Calu3 (cell line): ENCODE measurements at places on chromosomes 7 and 10. TPM values are rescaled to one million over a fixed set of nuclear protein-coding genes. Genes with fewer than 3 reads are reported as not detected.

DNA sequence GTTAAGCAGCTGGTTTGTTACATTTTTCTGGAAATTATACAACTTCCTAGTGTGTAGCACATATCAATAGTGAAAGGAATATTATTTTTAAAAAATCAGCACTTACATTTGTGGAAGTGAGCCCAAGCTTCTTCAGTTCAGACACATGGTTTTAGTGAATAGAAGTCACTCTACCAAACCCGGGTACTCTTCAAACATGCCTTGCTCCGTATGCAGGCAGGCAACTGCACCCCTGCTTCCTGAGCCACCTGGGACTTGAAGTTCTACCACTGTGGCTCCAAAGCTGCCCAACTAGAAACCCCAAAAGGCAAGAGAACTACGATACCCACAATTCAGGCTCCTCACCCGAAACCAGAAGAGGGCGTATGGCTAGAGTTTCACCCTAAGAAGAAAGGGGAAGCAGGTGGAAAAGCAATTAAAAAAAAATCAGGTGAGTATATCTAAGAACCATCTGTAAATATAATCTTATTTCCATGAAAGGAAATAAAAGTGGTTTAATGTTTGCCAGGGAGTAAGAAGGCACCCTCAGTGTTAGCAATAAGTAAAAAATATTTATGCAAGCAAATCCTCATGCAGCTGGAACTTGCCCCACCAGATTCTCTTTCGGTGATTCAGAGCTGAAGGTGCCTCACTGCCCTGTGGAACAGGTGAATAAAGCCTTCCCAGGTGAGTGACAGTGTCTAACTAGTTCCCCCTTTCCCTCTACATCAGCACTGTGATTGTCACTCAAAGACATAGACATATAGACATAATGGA, at the start of gene MACC1:
Gene MACC1, minus strand, starts transcription at position 192 of the 756 bp plus-strand sequence. CDS start 55,522 bp downstream, outside the sequence.
- peaks cover 64% of the 10 kb centered on the region for H3K36me3 ChIP-seq
- H3K4me1 ChIP-seq: peaks cover 63% of the 10 kb centered on the region

HTR5A gene
- not detected in 2 replicates for total RNA-seq

GPR146 gene
- 0.66 and 1.8 TPM in 2 replicates for total RNA-seq

GRCh38 chr10:78296785-78297184, 263.1 kb downstream of the RPS24 start:
- H3K4me1 ChIP-seq: no peaks in the 10 kb centered on the region
- peaks cover 45% of the 10 kb centered on the region for H3K27me3 ChIP-seq
- H3K4me3 ChIP-seq: no peak overlapping the region
- DNase-seq: no peak
- H3K36me3 ChIP-seq: no peaks in the 10 kb centered on the region

DNA sequence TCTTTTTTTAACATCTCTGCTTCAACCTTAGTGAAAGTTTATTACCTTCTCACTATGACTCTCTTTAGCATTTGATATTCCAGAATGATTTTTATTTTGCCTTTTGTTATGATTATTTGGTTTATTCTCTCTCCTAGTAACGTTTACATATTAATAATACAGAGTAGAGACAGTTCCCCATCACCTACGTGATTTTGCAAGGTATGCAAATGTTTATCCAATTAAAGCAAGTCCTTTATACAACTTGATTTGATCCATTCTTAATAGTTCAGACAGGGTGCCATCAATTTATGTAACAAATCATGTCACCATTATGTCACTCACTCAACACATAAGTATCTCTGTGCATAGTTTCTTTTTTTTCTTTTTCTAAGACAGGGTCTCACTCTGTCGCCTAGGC, 26.2 kb downstream of the ECD start:
- DNase-seq: no peak
- H3K27ac ChIP-seq: no peak overlapping the region
- no peak overlapping the region for H3K4me3 ChIP-seq
- peaks cover 61% of the 10 kb centered on the region for H3K36me3 ChIP-seq
- no peaks in the 10 kb centered on the region for H3K4me1 ChIP-seq
- H3K27me3 ChIP-seq: no peaks in the 10 kb centered on the region

DNA sequence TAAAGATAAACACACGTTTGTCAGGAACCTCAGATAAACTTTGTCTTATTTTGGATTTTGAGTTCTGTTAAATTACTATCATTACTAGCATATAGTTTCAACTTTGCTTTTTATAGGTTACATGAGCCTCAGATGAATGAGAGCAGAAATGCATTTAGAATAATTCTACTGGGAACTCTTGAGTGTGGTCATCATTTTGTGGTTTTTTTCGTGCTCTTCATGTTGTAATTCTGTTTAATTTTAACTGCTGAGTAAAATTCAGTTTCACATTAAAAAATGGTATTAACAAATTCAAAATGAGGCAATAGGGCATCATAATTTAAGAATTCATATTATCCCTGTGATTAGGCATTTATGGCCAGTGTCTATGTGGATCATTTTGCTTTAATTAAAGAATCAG, 72.9 kb downstream of the GNAI1 start:
- H3K36me3 ChIP-seq: peaks cover 4% of the 10 kb centered on the region
- peaks cover 7% of the 10 kb centered on the region for H3K4me1 ChIP-seq
- no peaks in the 10 kb centered on the region for H3K27me3 ChIP-seq
- H3K27ac ChIP-seq: no peak overlapping the region
- H3K4me3 ChIP-seq: no peak overlapping the region

BCL7B gene
- 37.8 and 44.6 TPM in 2 replicates for total RNA-seq

IPMK gene
- total RNA-seq: 10.0 and 10.7 TPM in 2 replicates

MMP21 gene
- total RNA-seq: 0.24 TPM in 1 of 2 replicates, not detected in the other

DNA sequence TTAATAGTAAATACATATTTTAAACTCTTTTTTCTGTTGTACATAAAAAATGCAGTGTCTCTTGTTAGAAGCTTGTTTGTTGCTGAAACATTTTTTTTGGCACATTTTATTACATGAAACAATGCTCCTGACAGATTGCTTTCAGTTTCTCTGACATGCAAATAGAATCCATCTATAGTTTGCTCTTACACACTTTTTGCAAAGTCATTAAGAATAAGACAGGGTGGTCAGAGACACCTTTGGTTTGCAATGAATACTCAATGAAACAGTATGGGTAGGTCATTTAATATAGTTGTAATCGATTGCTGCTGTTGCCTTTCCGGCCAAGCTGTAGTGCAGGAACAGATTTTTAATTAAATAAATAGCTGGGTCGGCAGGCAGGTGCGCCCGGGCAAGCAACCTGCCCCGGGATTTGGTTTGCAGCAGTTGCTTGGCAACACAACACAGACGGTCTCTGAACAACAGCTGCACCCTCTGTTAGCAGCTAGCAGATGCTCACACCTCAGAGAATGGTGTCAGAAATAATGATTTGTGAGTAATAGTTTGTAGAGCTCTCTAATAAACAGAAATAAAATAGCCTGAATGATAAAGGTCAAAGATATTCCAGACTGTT, 115.7 kb upstream of the CACNA2D1 start:
- H3K4me3 ChIP-seq: peak overlapping the region; percentile 61
- DNase-seq: peak; percentile 71
- peaks cover 11% of the 10 kb centered on the region for H3K4me1 ChIP-seq
- H3K27me3 ChIP-seq: no peaks in the 10 kb centered on the region

GRCh38 chr7:27723085-27723484, 16.9 kb upstream of the TAX1BP1 start:
- no peaks in the 10 kb centered on the region for H3K36me3 ChIP-seq
- no peaks in the 10 kb centered on the region for H3K27me3 ChIP-seq
- H3K27ac ChIP-seq: no peak overlapping the region
- no peak overlapping the region for H3K4me3 ChIP-seq
- DNase-seq: peak; percentile 58

DDX21 gene
- total RNA-seq: 135 and 144 TPM in 2 replicates

SEMA3C gene
- total RNA-seq: 61.1 and 67.7 TPM in 2 replicates

ITPRID1 gene
- 0.95 and 3.8 TPM in 2 replicates for total RNA-seq

GRCh38 chr10:104446151-104446550, 92.5 kb downstream of the CFAP58 start:
- peaks cover 39% of the 10 kb centered on the region for H3K27me3 ChIP-seq
- no peak overlapping the region for H3K27ac ChIP-seq

- peaks cover 31% of the 10 kb centered on the region for H3K4me1 ChIP-seq
- H3K36me3 ChIP-seq: no peaks in the 10 kb centered on the region
- H3K27me3 ChIP-seq: no peaks in the 10 kb centered on the region
- H3K27ac ChIP-seq: no peak overlapping the region
These were observed 193.8 kb upstream of the CCDC6 start for GRCh38 chr10:60099998-60100747.

DNA sequence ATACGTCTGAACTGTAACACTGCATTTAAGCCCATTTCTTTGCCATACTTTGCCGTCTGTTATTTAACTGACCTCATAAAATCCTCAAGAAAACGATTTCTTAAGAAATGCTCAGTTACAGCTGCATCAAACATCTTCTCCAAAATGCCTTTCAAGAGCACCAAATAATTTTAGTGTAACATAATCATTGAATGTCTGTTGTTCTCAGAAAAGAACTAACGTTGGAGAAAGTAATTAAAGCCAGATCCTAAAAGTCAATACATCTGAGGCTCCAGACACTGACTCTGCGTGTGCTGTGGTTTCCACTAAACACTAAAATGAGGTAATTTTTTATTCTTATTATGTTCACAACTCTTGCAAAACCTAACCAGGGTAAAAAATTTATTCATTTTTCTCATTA, 63.7 kb upstream of the LRRC17 start:
- no peak for DNase-seq
- H3K27ac ChIP-seq: no peak overlapping the region
- H3K4me3 ChIP-seq: no peak overlapping the region
- H3K4me1 ChIP-seq: no peaks in the 10 kb centered on the region
- no peaks in the 10 kb centered on the region for H3K27me3 ChIP-seq

GRCh38 chr7:147311336-147311735, 1194.7 kb downstream of the CNTNAP2 start:
- H3K27ac ChIP-seq: no peak overlapping the region
- H3K36me3 ChIP-seq: no peaks in the 10 kb centered on the region
- DNase-seq: no peak
- no peaks in the 10 kb centered on the region for H3K4me1 ChIP-seq
- no peak overlapping the region for H3K4me3 ChIP-seq

DNA sequence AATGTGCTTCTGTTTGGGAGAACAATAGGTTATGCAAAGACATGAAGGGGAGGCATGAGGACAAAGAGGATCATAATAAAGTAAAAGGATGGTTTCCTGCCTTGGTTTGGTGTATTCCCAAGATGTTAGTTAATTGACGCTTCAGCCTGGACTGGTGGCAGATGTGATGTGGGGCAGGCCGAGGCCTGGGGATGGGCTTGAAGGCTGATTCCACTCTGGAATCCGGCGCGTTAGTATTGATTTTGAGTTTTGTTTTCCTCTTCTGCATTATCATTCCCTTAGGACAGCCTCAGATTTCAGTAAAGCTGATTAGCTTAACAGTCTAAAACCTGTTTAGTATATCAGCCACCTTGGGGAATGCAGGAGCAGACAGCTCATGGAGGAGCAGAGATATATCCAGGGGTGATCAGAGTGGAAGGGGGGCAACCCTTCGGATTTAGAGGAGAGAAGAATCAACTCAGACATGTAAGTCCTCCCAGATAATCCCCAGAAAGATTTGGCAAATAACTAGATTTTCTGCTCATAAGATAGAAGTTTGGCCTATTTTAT, 159.8 kb upstream of the MTPN start:
- no peak overlapping the region for H3K4me3 ChIP-seq
- no peaks in the 10 kb centered on the region for H3K36me3 ChIP-seq
- no peak for DNase-seq
- no peaks in the 10 kb centered on the region for H3K27me3 ChIP-seq
- no peak overlapping the region for H3K27ac ChIP-seq
- no peaks in the 10 kb centered on the region for H3K4me1 ChIP-seq

DNA sequence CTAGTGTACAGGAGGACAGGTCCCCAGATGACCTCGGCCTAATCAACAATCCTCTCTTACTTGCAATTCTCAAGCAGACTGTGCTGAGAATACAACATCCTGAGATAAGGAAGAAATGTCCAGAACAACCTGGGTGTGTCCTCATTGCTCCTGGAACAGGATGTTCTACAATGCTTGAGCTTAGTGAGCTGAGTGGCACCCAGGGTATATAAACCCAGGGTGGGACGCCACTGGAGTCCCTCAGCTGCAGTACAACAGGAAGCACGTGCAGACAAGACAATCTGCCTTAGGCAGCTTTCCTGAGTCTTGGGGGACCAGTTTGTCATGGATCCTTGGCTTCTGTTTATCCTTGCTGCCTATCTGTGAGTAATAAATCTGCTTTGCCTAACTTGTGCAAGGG, 27.7 kb upstream of the SLC25A13 start:
- H3K4me1 ChIP-seq: no peaks in the 10 kb centered on the region
- DNase-seq: no peak
- peaks cover 8% of the 10 kb centered on the region for H3K27me3 ChIP-seq

- no peak for DNase-seq
- H3K4me1 ChIP-seq: peaks cover 16% of the 10 kb centered on the region
These were observed 11.4 kb downstream of the NET1 start for GRCh38 chr10:5423771-5424170.

DNA sequence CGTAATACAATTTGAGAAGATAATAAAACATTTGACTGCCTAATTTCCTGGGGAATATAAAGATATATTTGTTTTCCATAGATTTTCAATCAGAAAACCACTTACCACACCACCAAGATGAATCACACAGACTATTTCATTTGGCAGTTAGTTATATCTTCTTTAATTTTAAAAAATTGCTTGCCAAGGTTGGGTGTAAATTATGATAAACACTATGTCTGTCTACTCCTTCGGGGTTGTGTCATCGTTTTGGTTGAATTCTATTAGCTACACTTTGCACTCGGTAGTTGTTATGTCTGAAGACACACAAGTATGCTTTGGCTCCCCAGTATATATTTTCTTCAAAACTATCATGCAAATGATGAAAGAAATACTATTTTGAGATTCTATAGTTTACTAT, 594.8 kb upstream of the SEMA3D start:
- H3K36me3 ChIP-seq: no peaks in the 10 kb centered on the region
- no peaks in the 10 kb centered on the region for H3K27me3 ChIP-seq
- no peak overlapping the region for H3K4me3 ChIP-seq
- DNase-seq: no peak
- no peak overlapping the region for H3K27ac ChIP-seq

DNA sequence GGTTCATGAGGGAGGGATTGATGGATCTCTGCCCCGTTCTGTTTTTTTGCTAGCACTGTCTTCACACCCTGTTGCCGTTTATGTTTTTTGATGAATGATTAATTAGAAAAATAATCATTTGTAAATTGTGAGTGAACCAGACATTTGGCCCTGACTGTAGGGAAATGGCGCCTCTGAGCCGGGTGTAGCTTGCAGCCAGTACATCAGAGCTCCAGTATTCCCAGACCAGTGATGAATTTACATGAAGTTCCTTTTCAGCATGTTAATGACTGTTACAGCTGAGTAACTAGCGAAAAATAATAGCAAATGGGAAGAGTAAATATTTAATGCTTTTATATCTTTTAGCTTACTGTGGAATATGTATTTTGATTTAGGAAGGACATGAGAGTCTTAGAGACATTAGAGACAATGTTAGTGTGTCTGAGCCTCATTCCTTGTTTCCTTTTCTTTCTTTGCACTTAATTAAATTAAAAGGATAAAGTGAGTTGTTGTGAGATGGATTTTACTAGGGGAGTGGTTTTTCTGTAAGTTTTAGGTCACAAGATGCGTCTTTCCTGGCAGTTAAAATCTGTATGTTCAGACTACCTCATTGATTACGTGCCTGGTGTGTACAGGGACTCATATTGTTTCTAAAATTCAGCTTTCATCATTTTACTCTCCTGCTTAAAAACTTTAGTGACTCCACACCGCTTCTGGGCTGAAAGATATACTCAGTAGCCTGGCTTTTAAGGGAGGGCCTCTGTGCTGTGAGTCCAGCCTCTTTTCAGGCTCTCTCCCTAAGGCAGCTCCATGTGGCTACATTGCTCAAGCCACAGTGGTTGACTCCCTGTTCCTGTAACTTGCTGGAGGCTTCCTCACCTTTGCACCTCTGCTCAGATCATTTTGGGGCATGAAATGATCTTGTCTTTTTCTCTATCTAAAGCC, 86.4 kb downstream of the AUTS2 start:
- no peaks in the 10 kb centered on the region for H3K36me3 ChIP-seq
- no peak for DNase-seq
- no peak overlapping the region for H3K27ac ChIP-seq
- H3K4me1 ChIP-seq: no peaks in the 10 kb centered on the region

GRCh38 chr7:42183547-42183946, 53.5 kb downstream of the GLI3 start:
- H3K36me3 ChIP-seq: no peaks in the 10 kb centered on the region
- H3K27ac ChIP-seq: no peak overlapping the region
- DNase-seq: no peak
